Activated CD8-positive, alpha-beta T cell treated with anti-CD3 and anti-CD28 coated beads for 36 hours (primary cell): ENCODE measurements at places on chromosomes 2 and 18. TPM values are rescaled to one million over a fixed set of nuclear protein-coding genes. Genes with fewer than 3 reads are reported as not detected.

PARD3B gene
- 0.88 TPM for total RNA-seq

PLGLB1 gene
- 1.3 TPM for total RNA-seq

GALNT5 gene
- total RNA-seq = not detected

CD8B2 gene
- 3.9 TPM for total RNA-seq

CNGA3 gene
- total RNA-seq = not detected

PLCD4 gene
- total RNA-seq = 0.49 TPM

SNTG2 gene
- 3.2 TPM for total RNA-seq

PDCD1 gene
- 19.4 TPM for total RNA-seq

C2orf80 gene
- total RNA-seq = not detected

RUFY4 gene
- total RNA-seq = 0.76 TPM

HRH4 gene
- total RNA-seq = not detected

ARHGAP25 gene
- total RNA-seq = 59.3 TPM

NAT8 gene
- total RNA-seq = not detected

EFHD1 gene
- 0.70 TPM for total RNA-seq

ZSWIM2 gene
- not detected for total RNA-seq

PTPN2 gene
- 50.8 TPM for total RNA-seq

DYNAP gene
- not detected for total RNA-seq

FBLN7 gene
- total RNA-seq = 7.9 TPM

POTEE gene
- 0.43 TPM for total RNA-seq

CD8B gene
- total RNA-seq = 321 TPM

L3MBTL4 gene
- not detected for total RNA-seq

REG1B gene
- not detected for total RNA-seq

TGOLN2 gene
- 64.0 TPM for total RNA-seq

CFAP221 gene
- total RNA-seq = not detected

DCC gene
- not detected for total RNA-seq

CFC1 gene
- total RNA-seq = not detected

EML6 gene
- 1.2 TPM for total RNA-seq

CABYR gene
- total RNA-seq = 1.3 TPM

AMER3 gene
- total RNA-seq = not detected

SERPINB12 gene
- total RNA-seq = not detected

MRPL19 gene
- 64.3 TPM for total RNA-seq

FZD7 gene
- 0.65 TPM for total RNA-seq

AQP12B gene
- not detected for total RNA-seq

MYO3B gene
- 0.09 TPM for total RNA-seq

FRZB gene
- total RNA-seq = not detected

CROCC2 gene
- total RNA-seq = not detected

MOGAT1 gene
- total RNA-seq = not detected

NCKAP1 gene
- 3.9 TPM for total RNA-seq

TMEM237 gene
- total RNA-seq = 16.3 TPM

HOXD1 gene
- total RNA-seq = not detected

MC4R gene
- total RNA-seq = not detected

WIPF1 gene
- 365 TPM for total RNA-seq

IWS1 gene
- total RNA-seq = 53.7 TPM
